Stimulated activated naive CD4-positive, alpha-beta T cell treated with Interleukin-2 at 50 U/mL for 16 hours (primary cell): ENCODE measurements at places on chromosomes 2 and 18.

- peak; percentile 25 for DNase-seq
These were observed 4.4 kb downstream of the CTIF start for GRCh38 chr18:48543228-48543627.

DNA sequence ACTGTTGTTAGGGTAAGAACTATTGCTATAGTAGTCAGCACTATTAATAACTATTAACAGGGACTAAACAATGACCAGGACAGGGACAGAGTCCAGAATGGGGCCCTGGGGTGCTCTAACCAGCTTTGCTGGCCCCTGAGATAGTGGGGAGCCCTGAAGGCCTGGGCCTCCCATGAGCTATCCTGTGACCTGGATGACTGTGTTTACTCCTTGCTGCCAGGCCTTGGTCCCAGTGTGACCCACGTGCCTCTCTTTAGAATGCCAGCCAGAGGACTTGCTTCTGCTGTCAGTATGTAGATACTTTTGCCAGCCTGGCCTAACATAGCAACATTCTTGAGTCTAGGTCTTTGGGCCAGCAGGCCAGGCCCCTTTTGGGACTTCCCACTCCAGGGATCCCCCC, 11.4 kb downstream of the CDK5R2 start:
- DNase-seq = no peak

DNA sequence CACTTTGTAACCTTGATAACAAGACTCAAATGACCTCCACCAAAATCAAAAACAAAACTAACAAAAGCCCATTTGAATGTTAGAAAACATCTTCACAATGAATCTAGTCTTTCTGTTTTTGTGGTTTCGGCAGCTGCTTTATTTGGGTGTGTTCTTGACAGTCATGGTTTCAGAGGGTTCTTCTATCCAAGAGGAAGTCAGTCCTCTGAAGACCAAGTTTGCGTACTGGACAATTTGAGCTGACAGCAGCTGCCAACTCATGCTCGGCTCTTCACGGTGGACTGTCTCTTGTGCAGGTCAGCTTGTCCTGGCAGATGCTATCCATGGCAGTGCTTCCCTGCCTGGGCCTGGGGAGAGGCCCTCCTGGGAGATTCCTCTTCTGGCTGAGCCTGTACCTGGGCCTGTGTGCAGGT, 91.0 kb downstream of the TMEM17 start:
- no peak for DNase-seq

- no peak for DNase-seq
These were observed 19.3 kb upstream of the RBBP8 start for GRCh38 chr18:22913861-22914260.

GRCh38 chr2:234158812-234159211, 108.3 kb downstream of the SPP2 start:
- no peak for DNase-seq

DNA sequence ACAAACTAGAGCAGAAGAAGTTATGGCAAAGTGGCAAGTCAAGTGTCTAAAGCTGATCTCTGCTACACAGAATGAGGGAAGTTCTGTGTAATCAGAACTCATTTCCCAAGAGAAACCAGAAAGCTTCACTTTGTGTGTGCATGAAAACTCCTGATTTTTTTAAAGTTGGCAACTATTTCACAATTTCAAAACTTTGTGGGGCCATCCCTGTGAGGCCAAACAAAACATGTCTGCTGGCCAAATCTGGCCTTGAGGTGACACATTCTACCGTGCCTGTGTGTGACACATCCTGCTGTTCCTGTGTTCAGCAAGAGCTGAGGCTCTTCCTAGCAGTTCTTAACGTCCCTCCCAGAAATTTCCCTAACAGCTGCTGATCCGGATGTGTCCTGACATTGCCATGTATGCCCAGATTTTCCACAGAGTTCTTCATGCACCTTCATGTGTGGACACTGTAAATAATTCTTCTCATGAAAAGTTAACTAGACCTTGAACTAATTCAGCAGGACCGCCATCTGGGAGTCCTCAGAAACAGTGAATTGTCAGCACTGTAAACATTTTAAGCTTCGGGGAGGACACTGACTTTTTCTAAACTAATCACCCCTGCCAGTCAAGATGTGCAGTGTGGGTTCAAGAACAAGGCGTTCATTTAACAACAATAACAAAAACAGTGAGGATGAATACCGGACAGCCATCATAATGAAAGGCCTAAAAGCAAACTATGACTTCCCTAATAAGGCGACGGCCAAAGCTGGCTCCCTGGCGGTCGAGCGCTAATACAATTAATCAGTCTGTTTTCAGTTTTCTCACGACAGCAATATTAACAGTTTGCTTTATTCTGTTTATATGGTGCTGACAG, 99.0 kb downstream of the PLEKHM3 start:
- DNase-seq = no peak

GRCh38 chr2:14702258-14702657, 69.7 kb downstream of the LRATD1 start:
- no peak for DNase-seq

DNA sequence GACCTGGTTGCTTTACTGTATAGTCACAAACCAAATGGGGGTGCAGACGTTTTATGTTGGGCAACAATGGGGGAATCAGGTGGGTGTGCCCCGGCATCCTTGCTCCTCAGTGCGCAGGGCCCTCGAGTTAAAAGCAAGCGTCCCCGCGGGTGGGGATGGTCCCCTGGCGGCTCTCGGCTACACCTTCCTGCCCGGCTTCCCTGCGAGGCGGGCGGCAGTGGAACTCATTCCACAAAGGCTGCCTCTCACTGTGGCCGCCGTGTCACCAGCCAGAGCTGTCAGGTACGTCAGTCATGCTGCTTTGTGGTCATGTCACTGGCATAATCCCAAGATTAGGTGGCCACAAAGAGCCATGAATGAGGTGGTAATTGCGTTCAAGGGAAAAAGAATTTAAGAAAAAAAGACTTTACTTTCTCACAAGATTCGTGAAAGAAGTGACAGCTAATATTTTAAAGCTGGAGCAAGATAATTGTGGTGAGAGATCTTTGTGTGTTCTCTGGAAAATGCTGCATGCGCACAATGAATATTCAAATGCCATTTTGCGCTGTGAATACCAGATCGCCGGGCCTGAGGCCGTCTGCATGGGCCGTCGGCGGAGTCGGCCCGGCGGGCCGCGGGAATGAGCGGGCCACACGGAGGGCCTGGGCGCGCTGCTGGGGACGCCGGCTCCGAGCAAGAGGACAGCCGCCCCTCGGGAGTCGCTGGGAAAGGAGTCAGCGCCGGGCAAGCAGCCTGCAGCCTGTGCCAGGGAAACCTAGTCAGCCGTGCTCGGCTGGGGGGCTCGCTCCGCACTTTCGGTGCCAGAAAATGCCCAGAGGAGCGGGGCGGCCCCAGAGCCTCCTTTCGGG, 82.3 kb upstream of the LDLRAD4 start:
- peak; percentile 7 for DNase-seq

DNA sequence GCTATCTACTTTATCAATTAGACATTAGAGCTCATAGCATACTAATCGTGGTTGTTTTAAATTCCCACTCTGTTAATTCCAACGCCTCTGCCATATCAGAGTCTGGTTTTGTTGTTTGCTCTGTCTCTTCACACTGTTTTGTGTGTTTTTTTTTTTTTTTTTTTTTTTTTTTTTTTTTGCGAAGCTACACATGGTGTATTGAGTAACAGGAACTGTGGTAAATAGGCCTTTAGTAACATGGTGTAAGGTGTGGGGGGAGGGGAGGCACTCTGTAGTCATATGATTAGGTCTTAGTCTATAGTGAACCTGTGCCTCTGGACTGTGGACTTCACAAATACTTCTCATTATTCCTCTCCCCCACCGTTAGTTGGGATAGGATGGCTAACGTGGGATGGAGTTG, 370.7 kb upstream of the RAB12 start:
- no peak for DNase-seq

GRCh38 chr18:22983175-22983574, 50.0 kb downstream of the RBBP8 start:
- no peak for DNase-seq

DNA sequence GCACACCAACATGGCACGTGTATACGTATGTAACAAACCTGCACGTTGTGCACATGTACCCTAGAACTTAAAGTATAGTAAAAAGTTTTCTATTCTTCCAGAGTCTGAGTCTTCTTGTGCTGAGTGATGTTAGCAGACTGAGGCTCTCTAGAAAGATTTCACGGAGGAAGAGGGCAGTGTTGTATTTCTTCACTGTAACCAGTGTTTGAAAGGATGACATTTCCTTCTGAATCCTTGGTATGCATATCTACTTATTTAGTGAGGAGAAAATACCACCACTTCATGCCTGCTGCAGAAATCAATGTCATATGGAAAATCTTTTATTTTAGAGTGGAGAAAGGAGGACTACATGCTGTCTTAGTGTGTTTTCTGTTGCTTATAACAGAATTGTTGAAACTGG, 357.1 kb downstream of the CCDC85A start:
- DNase-seq = no peak

GRCh38 chr2:62596061-62596921, 90.3 kb upstream of the TMEM17 start:
- no peak for DNase-seq

GRCh38 chr2:36741188-36741837, 44.8 kb downstream of the VIT start:
- no peak for DNase-seq

- DNase-seq = no peak
These were observed 133.5 kb downstream of the FAM124B start for GRCh38 chr2:224268441-224268840.

DNA sequence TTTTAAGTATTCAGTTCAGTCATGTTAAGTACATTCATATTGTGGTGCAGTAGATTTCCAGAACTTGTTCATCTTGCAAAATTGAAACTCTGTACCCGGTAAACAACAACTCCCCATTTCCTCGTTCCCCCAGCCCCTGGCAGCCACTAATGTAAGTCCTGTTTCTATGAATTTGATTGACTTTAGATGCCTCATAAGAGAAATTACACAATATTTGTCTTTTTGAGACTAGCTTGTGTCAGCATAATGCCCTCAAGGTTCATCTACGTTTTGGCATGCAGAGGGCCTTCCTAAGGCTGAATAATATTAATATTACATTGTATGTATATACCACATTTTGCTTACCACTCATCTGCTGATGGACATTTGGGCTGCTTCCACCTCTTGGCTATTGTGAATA, 30.9 kb downstream of the METTL21A start:
- DNase-seq = no peak

- no peak for DNase-seq
These were observed 91.7 kb downstream of the EML6 start for GRCh38 chr2:54815148-54815539.

DNA sequence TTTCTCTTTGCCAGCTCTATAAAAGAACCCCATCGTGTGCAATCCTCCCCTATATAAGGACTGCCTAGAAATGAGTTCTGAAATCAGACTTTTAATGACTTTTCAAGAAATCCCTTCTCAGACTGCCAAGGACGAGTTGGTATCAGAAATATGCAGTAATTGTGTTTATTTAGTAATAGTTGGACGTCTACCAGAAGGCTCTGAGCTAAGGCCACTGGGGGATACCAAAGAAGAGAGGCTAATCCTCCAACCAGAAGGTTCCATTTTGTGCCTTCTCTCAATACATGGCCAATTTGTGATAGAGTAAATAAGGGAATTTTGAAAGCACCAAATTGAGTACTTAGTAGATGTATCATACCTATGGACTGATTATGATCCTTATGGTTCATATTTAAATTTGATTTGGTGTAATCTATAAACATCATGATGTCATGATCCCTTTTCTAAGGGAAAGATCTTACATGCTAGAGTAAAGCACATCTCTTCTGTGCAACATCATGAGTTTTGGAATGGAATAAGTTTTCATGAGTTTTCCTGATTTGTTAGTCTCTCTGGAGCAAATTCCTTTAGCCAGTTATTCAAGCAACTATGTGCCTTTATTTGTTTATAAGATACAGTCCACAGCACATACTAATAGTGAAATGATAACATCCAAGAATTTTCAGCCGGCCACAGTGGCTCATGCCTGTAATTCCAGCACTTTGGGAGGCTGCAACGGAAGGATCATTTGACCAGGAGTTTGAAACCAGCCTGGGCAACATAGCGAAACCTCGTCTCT, 82.2 kb upstream of the LTBP1 start:
- no peak for DNase-seq

DNA sequence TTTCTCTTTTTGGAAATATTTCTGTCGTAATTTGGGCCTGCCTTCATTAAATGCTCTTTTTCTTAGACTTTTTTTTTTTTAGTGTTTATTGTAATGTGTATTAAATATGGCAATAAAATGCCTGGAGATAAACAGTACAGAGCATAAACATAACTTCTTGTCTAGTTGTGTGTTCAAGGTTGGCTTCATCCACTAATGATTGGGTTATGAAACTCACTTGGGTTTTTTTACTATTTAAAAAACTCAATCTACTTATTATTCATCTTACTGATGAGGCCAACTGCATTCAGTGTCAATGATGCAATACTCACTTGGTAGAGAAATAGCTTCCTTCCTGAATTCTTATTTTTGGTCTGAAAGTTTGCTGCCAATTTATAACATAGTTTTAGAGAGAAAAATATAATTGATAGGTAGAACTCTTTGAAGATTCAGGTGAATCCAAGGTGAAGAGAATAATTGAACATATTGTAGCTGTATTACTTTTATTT, 144.2 kb upstream of the NABP1 start:
- DNase-seq = no peak

DNA sequence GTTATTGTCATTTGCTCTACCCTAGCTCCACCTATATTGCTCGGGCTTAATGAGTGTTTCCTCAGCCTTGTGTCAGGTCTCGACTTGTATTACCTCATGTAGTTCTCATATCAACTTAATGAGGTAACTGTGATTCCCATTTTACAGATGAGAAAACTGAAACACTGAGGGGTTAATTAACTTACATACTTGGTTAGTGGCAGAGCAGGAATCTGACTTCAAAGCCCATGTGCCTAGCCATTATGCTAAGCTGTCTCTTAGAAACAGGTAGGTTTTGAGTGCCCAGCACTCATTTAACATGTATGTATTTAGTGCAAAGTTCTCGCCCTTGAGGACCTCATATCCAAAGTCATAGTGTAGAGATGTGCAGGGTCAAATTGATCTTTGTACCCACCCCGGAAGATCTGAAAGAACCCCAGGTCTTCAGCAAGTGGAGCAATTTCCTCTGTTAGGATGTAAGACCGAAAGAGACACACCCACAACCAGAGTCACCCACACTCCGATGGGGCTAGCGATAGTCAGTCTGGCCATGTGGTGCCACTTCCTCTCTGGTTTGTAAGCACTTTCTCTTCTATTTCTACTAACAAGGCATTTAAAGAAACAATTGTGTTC, 121.0 kb upstream of the SLC39A10 start:
- peak; percentile 58 for DNase-seq

DNA sequence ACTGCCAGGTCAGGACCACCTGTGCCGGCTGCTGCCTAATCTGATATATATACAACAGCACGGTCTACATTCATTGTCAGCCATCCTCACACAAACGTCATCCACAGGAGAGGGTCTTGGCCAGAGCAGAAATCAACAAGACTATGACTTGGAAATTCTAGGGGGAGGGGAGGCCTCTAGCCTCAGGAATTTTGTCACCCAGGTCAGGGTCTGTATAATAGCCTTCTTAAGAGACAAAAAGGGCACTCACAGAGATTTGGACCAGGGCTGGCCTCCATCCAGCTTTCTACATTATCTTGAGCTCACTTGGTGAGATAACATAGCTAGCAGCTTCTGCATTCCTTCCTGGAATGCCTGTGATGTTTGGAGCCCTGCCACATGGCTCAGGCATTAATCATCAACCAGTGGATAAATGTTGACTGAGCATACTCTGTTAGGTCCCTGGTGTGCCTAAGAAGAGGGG, 50.4 kb upstream of the CTIF start:
- DNase-seq = no peak

- no peak for DNase-seq
These were observed 74.1 kb upstream of the MCFD2 start for GRCh38 chr2:46989491-46990230.
